ENCODE measurements at places on chromosomes 16 and 17. TPM values are rescaled to one million over a fixed set of nuclear protein-coding genes. Genes with fewer than 3 reads are reported as not detected.

MYH1 gene
- not detected for total RNA-seq

RUNDC3A gene
- total RNA-seq: 78.2 TPM

TSPAN10 gene
- 0.25 TPM for total RNA-seq

PROCA1 gene
- 3.4 TPM for total RNA-seq

LITAFD gene
- not detected for total RNA-seq

ACSF2 gene
- total RNA-seq: 3.0 TPM

SLC35B1 gene
- 26.1 TPM for total RNA-seq

RHBDL1 gene
- total RNA-seq: 1.7 TPM

CCDC78 gene
- total RNA-seq: 2.5 TPM

CMTM2 gene
- 0.25 TPM for total RNA-seq

ITGB3 gene
- total RNA-seq: 0.98 TPM

SKAP1 gene
- 0.49 TPM for total RNA-seq

SPATA22 gene
- total RNA-seq: 0.98 TPM

TBC1D3 gene
- total RNA-seq: not detected

BRIP1 gene
- total RNA-seq: 3.0 TPM

IGSF6 gene
- 0.98 TPM for total RNA-seq

NKD1 gene
- 1.5 TPM for total RNA-seq

KRT24 gene
- not detected for total RNA-seq

SLC16A11 gene
- not detected for total RNA-seq

MAP2K6 gene
- 26.3 TPM for total RNA-seq

ACSM5 gene
- total RNA-seq: 0.49 TPM

CLDN6 gene
- total RNA-seq: 0.49 TPM

KRT25 gene
- 0.49 TPM for total RNA-seq

HBA1 gene
- 167 TPM for total RNA-seq

GOSR2 gene
- total RNA-seq: 37.1 TPM

PYDC1 gene
- 0.49 TPM for total RNA-seq

FOXC2 gene
- 0.98 TPM for total RNA-seq
